ENCODE measurements at places on chromosomes 12 and 14.
A peak's percentile ranks its signal among the peaks of the same experiment; 100 is the strongest.

- no peak for DNase-seq
Observed at GRCh38 chr14:60092526-60092920, 800 bp downstream of the PCNX4 start.

- no peak for DNase-seq
Observed at GRCh38 chr12:56894698-56895368, 39.4 kb downstream of the SDR9C7 start.

DNA sequence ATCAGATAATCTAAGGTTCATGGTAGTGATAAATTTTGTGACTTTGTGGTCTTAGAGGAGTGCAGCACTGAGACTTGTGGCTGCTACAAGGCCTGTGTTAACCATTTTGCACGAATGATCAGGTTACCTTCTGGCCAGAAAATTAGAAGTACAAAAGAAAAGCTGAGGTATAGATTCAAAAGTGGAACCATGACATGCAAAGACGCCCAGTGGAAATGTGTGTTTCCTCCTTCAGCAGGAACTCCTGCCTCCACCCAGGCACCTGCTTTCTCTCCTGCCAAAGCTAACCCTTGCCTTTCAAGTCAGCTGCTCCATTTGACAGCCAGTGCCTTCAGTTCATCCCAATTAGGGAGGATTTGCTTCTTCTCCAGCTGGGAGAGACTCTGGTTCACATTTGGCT is 10.1 kb downstream of the PDE6H start:
- DNase-seq: no peak

GRCh38 chr14:80269353-80269925 is 58.1 kb upstream of the DIO2 start:
- no peak for DNase-seq

DNA sequence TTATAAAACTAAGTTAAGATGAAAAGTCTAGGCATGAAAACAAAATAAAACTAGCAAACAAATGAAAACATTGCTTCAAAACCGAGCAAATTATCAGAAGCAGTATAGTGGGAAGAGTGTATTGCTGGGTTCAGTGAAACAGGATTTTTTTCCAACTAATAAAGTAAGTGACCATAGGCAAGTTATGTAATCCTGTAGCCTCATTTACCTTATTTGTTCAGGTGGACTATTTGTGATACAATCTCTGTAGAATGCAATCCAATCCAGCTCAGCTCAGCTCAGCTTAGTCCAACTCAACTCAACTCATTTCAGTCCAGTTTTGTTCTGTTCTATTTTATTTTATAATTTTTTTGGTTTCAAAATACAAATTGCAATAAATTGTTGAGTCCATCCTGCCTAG is 276.7 kb upstream of the LRIG3 start:
- no peak for DNase-seq

DNA sequence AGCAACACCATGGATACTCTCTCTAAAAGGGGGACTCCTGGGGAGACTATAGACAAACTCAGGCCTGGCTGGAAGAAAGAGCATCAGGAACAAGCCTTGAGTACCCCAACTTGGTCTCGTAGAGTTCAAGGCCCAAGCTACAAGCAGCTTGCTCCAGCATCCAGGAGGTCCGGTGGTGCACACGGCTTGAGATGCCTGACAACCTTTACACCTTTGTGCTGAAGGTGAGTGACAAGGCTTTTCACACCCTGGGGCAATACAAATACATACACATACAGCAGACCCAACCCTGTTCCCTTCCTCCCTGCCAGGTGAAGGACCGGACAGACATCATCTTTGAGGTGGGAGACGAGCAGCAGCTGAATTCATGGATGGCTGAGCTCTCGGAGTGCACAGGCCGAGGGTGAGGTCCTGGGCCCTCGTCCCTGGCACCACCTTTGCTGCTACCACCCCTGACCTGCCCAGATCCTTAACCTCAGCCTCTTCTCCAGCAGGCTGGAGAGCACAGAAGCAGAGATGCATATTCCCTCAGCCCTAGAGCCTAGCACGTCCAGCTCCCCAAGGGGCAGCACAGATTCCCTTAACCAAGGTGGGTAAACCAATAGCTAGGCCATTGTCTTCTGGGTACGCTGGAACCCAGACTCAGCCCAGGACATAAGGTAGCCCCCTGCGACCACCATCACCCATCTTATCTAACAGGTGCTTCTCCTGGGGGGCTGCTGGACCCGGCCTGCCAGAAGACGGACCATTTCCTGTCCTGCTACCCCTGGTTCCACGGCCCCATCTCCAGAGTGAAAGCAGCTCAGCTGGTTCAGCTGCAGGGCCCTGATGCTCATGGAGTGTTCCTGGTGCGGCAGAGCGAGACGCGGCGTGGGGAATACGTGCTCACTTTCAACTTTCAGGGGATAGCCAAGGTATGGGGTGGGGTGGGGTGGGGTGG is 41.2 kb downstream of the SH2B3 start:
- DNase-seq: no peak

DNA sequence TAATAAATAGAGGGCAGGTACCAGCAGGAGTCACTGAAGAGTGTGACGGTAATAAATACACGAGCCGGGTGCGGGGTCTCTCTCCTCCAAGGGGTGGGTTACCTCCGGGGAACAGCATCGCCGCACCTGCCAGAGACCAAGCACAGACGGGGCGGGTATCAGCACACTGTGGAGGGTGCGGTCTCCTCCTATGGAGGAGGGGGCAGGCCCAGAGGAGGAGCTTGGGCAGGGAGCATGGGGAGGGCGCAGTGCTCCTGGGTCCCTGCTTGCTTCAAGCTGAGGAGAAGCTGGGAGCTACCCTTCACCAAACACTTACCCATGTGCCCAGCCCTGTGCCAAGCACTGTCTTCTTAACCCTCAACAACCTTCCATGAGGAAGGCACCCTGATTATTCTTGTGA is 12.8 kb downstream of the PGF start:
- no peak for DNase-seq

DNA sequence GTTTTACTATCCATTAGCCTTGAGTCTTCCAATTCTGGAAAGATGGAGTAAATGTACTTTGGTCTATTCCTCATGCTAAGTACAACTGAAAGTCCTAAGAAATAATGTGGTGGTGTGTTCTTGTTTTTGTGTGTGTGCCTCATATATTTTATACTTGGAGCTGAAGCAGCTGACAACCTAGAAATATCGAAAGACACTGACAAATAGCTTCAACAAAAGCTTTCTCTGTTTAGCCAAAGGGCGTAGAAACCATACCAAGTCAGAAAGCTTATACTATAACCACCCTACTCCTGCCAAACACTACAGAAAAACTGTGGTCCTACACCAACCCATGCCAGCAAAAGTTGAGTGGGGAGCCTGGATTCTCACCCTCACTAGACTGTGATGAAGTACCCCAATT is 188.4 kb downstream of the GPHN start:
- no peak for DNase-seq

- DNase-seq: no peak
Observed at GRCh38 chr12:24797901-24798300, 151.0 kb downstream of the BCAT1 start.

- DNase-seq: no peak
Observed at GRCh38 chr12:46389031-46389616, 16.6 kb upstream of the SLC38A2 start.

GRCh38 chr12:79650440-79650839 is 40.3 kb downstream of the PAWR start:
- DNase-seq: no peak

DNA sequence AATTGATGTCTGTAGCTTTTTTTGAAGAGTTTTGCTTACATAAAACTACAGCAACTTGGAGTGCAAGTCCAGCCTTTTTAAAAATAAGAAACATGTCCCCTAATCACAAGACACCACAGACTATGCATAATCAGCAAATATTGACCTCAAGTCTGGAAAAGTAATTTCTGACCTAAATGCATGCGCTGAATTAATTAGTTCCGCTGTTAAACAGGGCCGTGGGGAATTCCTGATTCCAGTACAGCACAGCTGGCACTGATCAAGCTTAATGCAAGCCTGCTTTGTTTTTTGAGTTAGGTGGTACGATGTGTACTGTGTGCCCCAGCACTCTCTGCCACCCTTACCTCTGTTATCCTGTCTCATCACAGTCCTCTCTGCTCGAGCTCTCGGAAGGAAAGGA is 9.2 kb downstream of the MLH3 start:
- DNase-seq: no peak

- no peak for DNase-seq
Observed at GRCh38 chr14:58280954-58281787, 17.2 kb upstream of the ARID4A start.

- DNase-seq: no peak
Observed at GRCh38 chr12:114648711-114649110, 35.3 kb downstream of the TBX3 start.

DNA sequence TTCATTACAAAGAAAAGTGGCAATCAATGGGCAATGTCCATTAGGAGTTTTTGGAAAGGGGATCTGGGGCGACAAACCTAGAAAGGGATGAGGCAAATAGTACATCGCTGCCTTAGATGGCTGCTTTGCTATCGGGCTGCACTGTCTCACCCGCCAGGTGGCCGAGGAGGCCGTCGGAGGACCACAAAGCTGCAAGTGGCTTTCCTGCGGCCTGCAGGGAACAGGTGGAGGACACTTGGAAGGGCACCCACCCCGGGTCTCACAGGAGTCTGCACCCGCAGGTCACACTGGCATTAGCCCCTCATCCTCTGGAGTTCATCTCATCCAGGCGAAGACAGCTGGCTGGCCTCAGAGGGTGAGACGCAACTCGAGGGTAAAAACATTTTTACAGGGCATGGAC is 1392.5 kb downstream of the AACS start:
- no peak for DNase-seq

DNA sequence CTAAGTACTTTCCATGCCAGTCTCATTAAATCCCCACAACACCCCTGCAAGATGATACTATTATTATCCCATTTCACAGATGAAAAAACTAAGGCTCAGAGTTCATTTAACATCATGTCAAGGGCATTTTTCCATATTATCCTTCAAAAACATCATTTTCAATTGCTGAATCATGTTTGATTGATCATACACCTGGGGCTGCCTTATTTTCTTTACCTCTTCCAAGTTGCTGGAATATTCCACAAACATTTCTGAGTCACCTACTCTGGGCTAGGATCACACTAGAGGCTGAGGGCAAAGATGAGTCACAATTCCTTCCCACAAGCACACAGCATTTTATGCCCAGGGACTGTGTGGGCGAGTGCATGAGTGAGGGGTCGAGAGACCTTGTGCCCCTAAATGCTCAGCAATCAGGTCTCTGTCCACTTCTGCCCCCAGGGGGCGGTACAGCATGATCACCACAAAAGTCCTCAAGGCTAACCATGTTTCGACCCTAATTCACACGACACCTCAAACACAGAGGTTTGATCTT is 14.1 kb upstream of the TMEM119 start:
- peak; percentile 43 for DNase-seq

GRCh38 chr14:101046071-101046470 is 142.5 kb upstream of the RTL1 start:
- no peak for DNase-seq

DNA sequence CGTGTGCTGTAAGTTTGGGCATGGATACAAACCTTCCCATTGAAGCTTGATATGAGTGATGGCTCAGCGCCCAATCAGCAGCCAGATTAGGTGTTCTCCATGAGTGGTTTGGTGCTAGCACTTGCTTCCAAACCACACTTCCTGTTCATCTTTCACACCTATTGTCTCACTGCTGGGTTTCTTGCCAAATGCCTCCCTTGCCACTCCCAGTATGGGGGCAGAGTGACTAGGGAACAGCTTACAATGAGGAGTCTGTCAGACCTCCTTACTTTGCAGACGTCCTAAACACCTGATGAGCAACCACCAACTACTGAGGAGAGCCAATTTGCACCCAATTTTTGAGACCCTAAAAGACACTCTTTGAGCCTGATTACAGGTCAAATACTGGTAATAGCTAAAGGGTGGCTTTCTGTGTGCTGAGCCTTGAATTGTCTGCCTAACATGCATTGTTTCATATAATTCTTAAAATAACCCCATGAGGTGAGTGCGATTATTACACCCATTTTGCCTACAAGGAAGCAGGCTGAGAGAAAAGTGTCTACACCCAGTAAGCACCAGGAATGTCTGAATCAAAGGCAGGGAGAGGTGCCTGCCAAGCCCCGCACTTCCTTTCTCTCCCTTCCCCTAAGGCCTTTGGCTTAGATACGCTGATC is 48.4 kb upstream of the FOS start:
- peak; percentile 23 for DNase-seq

DNA sequence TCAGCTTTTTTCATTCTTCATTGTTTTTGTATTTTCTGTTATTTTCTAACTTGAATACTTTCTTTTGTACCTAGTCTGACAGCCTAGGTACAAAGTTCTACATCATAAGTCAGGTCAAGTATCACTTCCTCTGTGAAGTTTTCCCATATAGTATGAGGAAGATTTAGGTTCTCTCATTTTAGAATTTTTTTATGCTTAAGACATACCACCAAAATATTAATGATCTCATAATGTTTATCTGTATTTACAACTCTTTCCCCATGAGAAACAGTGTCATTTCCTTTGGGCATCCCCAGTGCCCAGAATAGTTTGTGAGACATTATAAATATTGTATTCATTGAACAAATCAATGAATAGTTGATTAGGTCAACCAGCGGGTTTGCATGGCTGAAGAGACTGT is 3.1 kb upstream of the ATF7IP start:
- DNase-seq: no peak

DNA sequence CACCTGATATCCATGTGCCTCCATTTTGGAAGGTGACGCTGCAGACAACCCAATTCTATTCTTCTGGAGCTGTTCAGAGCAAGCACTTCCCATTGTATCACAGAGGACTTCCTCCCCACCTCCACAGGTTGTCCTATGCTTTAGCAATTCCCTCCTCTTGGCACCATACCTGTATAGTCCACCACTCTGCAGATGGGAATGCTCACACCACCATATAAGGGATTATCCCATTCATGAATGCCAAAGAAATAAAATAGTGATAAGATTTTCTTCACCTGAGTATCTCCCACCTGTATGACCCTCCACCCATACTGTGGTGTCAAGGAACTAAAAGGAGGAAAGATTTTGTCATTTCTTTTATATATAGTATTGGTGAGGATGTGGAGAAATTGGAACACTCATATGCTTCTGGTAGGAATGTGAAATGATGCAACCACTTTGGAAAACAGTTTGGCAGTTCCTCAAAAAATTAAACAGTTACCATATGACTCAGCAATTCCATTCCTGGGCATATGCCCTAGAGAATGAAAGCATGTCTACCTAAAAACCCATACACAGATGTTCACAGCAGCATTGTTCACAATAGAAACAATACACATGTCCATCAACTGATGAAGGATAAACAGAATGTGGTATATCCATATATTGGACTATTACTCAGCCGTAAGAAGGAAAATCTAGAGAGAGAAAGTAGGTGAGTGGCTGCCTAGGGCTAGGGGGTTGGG is 75.2 kb downstream of the FIGNL2 start:
- no peak for DNase-seq

- no peak for DNase-seq
Observed at GRCh38 chr14:68307790-68308168, 485.1 kb downstream of the ZFP36L1 start.

DNA sequence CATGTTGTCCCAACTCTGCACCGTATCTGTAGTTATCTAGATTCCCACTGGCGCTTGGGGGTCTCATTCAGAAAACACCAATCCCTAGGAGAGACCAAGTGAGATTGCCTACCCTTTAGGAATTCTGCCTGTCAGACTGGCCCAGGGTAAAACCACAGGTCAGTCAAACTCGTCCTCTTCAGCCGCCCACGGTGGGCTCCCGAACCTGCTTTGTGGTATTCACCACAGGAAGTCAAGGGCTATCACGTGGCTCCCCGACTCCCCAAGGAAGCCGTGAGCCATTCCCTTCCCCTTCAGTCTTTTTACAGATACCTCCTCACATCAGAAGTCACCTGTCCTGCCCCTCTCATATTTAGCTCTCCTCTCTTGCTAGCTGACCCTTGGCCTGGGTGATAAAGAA is 159.9 kb downstream of the EGLN3 start:
- DNase-seq: no peak
